ENCODE measurements at places on chromosomes 3 and 15. TPM values are rescaled to one million over a fixed set of nuclear protein-coding genes. Genes with fewer than 3 reads are reported as not detected.

CCDC9B gene
- 17.0 TPM for total RNA-seq

AHSG gene
- total RNA-seq: not detected

ITIH3 gene
- not detected for total RNA-seq

LYSMD4 gene
- 13.6 TPM for total RNA-seq

MYEF2 gene
- total RNA-seq: 4.4 TPM

SNRPN gene
- total RNA-seq: 53.8 TPM

TLNRD1 gene
- total RNA-seq: 22.2 TPM

HCLS1 gene
- total RNA-seq: 46.7 TPM

DNA sequence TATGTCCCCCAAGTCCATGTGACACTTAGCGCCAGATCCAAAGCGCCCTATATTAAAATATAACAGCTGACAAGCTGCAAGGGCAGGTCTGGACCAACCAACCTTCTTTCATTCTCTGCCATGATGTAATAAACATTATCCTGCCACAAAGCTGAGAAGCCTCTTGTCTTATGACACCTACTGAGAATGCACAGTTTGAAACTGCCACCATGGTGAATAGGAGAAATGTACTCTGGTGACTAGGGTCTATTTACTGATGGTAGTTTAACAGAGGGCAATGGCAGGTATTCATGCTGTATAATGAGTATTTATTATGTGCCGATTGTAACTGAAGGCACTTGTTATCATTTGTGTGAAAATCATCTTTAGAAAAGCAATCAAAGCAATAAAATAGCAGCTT is 634.0 kb downstream of the OTOL1 start:
- DNase-seq: no peak

DNA sequence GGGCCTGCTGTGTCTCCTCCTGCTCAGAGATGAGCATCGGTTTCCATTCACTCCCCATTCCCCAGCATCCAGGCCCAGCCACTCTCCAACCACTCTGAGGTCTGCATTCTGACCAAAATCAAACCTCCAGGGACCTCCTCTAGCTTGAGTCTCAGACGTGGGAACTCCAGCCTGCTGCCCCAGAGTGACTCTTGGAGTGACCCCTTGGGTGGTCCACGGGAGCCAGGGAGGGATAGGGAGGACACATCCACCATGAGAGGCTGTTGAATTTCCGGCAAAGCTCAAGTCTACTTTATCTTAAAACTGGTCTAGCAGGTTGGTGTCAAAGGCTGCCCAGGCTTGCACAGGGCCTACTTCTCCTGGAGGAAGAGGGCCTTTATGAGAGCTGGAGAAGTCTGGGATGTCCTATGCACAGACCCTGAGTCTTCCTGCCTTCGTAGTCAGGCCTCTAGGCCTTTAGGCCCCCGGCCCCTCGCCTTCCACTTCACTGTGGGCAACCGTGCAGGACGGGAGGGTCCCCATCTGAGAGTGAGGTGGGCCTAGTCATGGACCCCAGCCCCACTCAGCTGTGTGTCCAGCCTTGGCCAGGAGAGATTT is 8.9 kb downstream of the CISH start:
- no peak for DNase-seq

DNA sequence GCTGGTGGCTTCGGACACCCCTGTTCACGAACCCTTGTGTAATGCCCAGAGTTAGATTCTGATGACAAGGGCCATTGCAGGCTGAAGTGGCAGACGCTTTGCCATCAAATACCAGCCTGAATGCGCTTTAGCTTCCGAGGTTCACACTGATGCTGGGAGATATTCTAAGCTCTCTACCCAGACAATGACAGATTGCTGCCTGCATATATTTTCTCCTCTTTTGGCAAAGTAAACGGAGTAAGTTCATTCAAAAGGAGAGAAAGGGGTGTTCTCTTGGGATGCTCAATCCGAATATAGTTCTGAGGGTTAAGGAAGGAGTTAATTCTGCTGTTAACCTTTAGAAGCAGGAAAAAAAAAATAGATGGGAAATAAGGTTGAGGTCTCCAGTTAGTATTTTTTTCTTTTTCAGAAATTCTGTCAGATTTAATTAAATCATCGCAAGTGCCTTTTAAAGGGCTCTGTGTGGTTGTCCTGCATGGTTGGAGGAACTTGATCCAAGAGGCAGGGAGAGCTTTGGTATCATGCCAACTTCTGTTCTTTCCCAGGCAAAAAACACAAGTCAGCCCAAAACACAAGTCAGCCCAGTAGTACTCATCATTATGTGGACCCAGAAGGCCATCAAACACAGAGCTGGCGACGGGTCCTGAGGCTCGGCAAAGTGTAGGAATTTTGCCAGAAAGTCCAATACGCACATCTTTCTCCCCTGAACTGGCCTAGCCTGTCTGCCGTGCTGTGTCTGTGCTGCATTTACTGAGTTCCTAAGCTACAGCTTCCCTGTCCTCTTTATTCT is 70.9 kb upstream of the ST8SIA2 start:
- DNase-seq: no peak

GRCh38 chr3:9884555-9885165 is 4.6 kb upstream of the CIDEC start:
- DNase-seq: no peak

DNA sequence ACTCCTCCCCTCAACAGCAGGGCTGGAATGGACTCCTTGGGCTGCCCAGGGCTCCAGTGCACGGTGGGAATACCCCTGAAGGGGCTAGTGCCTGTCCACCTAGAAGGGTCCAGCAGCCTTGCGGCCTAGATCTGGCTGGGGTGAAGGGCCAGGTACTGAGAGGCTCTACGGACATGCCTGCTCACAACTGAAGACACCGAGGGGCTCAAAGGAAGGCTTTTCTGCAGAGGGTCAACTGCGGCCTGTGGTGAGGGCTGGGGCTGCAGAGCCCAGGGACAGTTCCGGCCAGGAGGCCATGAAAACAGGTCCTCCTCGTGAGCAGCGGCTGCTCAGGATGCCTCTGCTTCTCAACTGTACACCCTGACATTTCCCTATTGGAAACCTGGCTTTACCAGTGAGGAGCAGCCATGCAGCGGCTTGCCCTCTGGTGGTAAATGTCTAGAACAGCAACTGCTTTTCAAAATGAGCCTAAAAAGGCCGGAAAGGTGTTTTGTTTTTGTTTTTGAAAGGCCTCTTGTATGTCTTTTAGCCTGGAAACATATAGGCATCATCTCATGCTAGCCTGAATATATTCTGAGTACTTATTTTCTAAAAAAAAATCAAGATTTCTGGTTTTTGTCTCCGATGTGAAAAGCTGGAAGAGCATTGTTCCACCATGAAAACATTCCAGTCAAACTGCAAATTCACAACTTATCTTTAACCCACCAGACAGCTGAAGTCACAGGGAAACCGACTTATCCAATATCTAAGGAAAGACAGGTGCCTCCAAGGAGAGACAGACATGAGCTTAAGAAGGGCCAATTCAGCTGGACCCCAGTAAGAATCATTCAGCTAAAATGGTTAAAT is 163.4 kb downstream of the KLF13 start:
- DNase-seq: no peak

DNA sequence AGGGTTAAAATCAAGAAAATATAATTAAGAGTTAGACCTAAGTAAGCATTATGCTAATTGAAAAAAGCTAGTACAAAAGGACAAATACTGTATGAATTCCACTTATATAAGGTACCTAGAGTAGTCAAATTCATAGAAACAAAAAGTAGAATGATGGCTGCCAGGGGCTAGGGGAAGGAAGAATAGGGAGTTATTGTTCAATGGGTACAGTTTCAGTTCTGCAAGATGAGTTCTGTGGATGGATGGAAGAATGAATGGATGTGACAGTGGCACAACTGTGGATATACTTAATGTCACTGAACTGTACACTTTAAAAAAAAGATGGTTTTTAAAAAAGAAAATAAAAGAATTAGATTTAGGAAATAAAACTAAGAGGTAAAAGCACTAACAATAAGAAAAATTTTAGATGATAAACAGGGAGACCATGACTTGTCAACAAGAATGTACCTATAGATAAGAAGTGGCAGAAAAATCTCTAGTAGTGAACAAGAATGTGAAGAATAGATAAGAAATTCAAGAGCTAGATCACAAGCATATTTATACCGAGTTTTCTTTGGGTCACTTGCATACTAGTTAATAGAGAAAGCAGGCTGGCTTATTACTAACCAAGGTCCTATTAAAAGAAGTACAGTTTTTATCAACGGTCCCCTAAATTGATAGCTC is 5.5 kb downstream of the IFT80 start:
- no peak for DNase-seq

GRCh38 chr3:167940241-167940640 is 155.5 kb downstream of the GOLIM4 start:
- no peak for DNase-seq

- DNase-seq: no peak
Observed at GRCh38 chr15:45763170-45763869, 128.5 kb downstream of the SQOR start.

DNA sequence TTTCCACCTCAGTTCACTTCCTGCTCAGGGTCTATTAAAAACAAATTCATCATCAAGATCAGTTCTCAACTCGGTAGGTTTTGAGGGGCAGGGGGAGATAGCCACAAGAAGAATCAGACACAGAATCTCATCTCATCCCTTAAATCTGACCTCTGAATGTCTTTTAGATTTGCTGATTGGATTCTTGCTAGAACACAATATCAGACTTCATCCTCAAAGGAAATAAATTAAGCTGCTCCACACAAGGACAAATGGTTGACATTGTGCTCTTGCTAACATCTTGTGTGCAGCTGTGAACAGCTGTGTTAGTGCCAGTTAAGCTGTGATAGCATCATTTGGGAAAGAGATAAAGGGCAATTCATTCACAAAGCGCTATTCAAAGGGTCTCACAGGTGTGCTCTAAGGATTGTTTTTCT is 184.0 kb upstream of the ADAMTS9 start:
- DNase-seq: no peak

DNA sequence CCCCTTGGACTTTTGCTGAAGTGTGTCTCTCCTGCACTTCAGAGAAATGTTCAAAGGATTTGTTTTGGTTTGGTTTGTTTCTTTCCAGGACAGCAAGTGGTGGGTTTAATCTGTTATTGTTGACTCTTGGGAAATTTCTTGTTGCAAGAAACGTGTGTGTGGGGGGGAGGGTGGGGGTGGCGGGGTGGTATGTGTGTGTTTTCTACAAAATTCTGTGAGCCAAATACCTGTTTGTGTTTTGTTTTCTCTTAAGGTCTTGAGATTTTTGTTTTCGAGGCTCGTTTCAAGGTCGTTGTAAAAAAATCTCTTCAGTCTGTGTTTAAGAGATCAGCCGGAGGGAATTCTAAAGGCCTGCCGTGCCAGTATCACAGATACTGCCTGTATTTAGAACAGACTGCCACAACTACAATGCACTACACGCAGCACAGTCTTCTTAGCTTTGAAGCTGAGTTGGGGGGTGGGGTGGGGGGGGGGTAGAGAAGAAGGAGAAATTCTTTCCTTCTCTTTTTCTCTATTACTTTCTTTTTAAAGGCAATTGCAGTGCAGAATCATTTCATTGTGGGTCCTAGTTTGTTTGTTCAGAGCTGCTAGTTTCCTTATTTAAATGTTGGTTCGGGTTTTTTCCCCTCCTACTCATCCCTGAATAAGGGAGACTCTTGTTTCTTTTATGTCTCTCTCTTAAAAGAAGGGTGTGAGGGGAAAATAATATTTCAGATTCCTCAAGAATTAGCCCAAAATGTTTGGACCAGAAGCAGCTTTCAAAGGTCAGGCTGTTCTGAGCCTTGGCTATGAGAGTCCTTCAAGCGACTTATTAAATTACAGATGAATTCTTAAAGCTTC is 1.4 kb upstream of the BCL6 start:
- DNase-seq: no peak

- DNase-seq: no peak
Observed at GRCh38 chr3:139230391-139230790, 113.4 kb upstream of the MRPS22 start.

- no peak for DNase-seq
Observed at GRCh38 chr15:98775498-98776230, 127.3 kb downstream of the IGF1R start.

DNA sequence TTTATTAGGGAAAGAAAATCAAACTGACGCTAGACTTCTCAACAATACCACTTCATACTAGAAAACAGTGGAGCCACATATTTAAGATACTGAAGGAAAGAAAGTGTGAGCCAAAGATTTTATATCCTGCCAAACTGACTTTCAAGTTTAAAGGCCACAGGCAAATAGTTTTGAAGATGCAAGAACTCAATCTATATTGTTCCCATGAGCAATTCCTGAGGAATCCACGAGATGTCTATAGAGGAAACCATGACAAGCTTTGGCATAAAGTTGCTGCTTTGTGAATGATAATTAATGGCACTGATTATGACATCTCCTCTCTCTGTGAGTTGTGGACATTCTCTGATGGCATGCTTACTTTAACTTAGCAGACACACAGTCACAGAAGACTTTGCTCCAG is 276.1 kb upstream of the GOLGA6L4 start:
- no peak for DNase-seq

- DNase-seq: no peak
Observed at GRCh38 chr3:1792466-1792865, 306.2 kb upstream of the CNTN4 start.

- DNase-seq: no peak
Observed at GRCh38 chr3:73827725-73828211, 203.0 kb upstream of the PDZRN3 start.

DNA sequence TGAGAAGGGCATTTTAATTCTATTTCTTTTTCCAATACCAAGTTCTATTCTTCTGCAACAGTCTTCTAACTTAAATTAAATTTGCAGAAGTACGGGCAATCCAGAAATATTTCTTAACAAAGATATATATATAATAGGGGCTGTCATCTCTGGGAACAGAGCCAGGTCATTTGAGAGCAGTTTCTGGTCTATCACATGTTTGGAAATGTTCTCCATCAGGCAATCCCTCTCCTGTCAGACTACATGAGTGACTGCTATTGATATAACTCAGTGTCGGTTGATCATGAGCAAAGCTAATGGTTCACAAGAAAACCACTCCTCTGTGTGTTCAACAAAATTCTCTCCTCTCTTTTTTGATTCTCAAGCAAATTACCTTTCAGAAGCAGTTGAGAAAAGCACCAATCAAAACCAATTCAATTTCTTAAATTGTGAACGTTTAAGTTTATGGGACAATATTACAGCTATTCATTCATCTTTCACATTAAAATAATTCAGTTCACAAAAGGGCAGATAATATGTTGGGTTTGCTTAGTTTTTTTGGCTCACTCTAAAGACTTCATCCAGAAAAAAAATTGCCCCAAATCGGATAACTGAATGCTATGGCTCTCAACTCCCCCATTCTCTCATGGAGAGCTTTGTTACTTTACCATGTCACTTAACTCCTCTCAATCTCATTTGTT is 152.9 kb upstream of the TGFBR2 start:
- DNase-seq: no peak

- no peak for DNase-seq
Observed at GRCh38 chr3:11482021-11482420, 161.7 kb downstream of the VGLL4 start.
